ENCODE measurements at places on chromosomes 5 and 9. TPM values are rescaled to one million over a fixed set of nuclear protein-coding genes. Genes with fewer than 3 reads are reported as not detected.

The FBXO10 gene
- total RNA-seq, result 9.2 TPM

The GHR gene
- total RNA-seq, result 1.2 TPM

The HMMR gene
- 3.0 TPM for total RNA-seq

The PLAC8L1 gene
- total RNA-seq, result not detected

The PTAR1 gene
- total RNA-seq, result 94.5 TPM

The VLDLR gene
- total RNA-seq, result 45.7 TPM

The SH3TC2 gene
- total RNA-seq, result 1.6 TPM

The MARVELD2 gene
- 0.78 TPM for total RNA-seq

The KIAA1958 gene
- 8.6 TPM for total RNA-seq

The PNPLA7 gene
- total RNA-seq, result 0.94 TPM

All from occipital lobe (tissue), 3 donors.